ENCODE measurements at places on chromosomes 2 and 18.

- DNase-seq, result no peak
These were observed 93.7 kb upstream of the ID2 start for GRCh38 chr2:8587920-8588830.

DNA sequence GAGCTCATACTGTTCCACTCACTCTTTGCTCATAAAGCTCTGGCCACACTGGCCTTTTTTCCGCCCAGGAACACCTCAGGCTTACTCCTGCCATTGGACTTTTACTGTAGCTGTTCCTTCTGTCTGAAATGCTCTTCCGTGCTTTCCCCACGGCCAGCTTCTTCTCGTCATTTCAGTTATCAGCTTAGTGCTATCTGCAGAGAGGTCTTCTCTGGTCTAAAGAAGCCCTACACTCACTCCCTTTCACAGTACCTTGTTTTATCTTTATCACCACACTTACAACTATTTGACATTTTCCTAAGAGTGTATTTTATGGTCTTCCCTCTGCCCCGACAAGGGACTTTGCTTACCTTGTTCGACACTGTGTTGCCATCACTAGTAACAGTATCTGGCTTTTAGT is 388.1 kb upstream of the SPRED2 start:
- no peak for DNase-seq

DNA sequence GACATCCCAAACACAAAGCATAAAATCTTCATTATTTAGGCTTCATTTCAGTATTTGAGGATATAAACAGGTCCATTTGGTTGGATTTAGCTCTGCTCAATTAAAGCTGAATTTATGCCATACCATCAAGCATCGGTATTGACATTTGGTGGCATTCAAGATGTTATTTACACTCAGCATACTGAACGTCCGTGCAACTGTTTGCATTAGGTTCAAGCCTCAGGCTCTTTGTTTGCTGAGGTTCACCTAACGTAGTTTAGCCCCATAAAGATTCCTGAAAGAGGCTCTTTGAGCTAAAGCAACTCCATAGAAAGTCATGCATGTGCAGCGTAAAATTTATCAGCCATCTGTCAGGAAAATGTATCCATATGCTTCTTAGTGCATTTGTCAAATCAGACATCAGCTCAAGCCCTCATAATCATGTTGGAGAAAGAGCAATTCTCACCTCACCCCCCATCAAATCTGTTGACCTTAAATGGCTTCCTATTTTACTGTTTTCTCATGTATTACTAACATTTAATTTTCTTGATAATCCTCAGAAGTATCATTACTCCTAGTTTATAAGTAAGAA is 366.9 kb downstream of the EPHA4 start:
- no peak for DNase-seq

DNA sequence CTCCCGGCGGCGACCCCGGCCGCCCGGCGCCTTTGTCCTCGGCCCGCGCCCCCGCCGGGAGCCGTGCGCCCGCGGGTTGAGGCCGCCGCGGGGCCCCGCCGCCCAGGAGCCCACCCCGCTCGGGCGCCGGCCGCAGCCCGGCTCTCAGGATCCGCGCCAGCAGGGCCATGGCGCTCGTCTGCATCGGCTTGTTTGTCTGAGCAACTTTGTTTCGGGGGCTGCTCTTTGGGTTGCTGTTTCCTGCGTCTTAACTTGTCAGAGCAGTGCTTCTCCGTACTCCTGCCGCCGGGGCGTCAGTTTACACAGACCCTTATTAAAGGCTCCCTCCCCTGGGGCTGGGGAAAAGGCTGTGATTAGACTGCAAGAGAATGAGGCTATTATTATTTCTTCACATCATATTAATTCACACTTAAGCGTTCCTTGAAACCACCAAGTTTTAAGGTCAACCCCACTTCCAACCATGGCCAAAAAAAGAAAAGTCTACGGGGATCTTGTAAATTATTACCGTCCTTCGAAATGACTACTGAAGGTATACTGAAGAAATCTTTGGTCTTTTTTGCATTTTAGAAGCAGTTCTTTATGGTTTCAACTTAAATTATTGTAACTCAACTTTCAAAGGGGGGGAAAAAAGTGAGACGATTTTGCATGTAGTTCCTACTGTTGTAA is at the start of gene CYP27C1:
TSS of gene CYP27C1 (minus strand) at position 198 of the 666 bp plus-strand sequence. CDS start at position 169, 29 bp downstream.
- no peak for DNase-seq

DNA sequence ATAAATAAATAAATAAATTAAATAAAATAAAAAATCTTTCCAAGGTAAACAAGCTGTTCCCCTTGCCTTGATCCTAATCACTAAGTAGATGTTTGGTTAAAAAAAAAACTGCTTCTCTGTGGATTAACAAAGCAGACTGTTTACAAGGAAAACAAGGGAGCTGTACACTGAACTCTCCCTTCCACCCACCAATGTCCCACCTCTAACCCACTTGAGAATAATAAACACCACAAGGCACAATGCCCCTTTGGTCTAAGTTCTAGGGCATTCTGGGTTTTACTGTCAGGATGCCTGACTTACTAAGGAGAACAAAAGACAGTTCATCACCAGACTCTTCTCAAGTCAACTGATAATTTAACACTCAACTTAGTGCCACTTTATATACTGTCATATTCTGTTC is 83.5 kb downstream of the NCKAP1 start:
- no peak for DNase-seq

GRCh38 chr2:196487417-196487816 is 152.1 kb upstream of the CCDC150 start:
- no peak for DNase-seq

- no peak for DNase-seq
These were observed 24.3 kb downstream of the ADD2 start for GRCh38 chr2:70743677-70744076.

DNA sequence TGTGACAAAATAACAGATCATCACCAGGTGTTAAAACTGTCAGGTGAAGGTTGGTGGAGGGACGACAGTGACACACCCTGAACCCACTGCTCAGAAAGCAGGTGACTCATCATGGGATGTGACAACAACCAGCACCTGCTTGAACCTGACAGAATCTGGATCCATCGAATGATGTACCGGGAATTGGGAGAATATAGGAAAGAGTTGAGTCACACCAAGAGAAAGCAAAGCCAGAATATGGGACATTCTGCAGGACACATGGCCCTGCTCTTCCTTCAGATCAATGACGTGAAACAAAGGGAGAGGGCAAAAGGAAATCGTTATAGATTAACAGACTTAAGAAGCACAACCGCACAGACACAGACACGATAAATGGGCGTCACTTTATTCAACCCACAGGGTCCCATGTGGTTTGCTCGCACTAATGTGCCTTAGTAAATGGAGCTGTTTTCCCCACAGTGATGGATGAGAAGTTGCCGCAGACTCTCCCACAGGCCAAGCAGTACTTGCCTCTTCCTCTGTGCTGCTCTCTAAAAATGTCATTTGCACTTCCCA is 100.1 kb downstream of the CRACDL start:
- DNase-seq, result no peak

- no peak for DNase-seq
These were observed 65.5 kb upstream of the ARHGAP15 start for GRCh38 chr2:143063612-143064200.

- DNase-seq, result no peak
These were observed 186.2 kb downstream of the MBD5 start for GRCh38 chr2:148207111-148207510.

GRCh38 chr2:225411452-225411851 is 11.9 kb downstream of the NYAP2 start:
- no peak for DNase-seq

- DNase-seq, result no peak
These were observed 99.3 kb upstream of the LRATD1 start for GRCh38 chr2:14533131-14533757.

- DNase-seq, result no peak
These were observed 72.6 kb downstream of the ACTR2 start for GRCh38 chr2:65300134-65300760.

GRCh38 chr2:7226501-7226900 is 309.3 kb downstream of the RNF144A start:
- DNase-seq, result no peak

DNA sequence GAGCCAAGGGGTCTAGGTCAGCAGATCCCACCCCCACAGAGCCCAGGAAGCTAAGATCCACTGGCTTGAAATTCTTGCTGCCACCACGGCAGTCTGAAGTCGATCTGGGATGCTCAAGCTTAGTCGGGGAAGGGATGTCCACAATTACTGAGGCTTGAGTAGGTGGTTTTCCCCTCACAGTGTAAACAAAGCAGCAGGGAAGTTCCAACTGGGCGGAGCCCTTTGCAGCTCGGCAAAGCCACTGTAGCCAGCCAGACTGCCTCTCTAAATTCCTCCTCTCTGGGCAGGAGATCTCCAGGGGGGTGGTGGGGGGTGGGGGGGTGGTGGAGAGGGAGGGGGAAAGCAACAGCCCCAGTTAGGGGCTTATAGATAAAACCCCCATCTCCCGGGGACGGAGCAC is 419.5 kb downstream of the NUP35 start:
- no peak for DNase-seq

DNA sequence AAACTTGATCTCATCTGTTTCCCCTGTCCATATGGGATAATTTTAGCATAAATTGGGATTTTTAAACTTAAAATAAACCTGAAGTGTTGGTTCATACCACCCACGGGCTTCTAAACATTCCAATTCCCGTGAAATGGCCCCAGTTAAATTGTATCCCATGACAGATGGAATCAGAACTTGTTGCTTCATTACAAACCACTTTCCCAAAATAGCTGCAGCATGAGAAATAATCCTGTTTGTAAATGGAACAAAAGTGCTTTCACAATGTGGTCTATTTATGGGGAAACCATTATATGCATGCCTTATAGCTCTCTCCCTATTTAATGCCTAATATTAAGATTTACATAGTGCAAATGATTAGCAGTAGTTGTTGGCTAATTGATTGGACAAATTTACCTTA is 15.9 kb downstream of the SCG2 start:
- no peak for DNase-seq

- DNase-seq, result no peak
These were observed 157.0 kb upstream of the CBLN2 start for GRCh38 chr18:72700961-72701710.

- DNase-seq, result no peak
These were observed 22.8 kb downstream of the GALNT1 start for GRCh38 chr18:35604369-35604768.

GRCh38 chr2:10424051-10424450 is 24.1 kb downstream of the ODC1 start:
- DNase-seq, result no peak

DNA sequence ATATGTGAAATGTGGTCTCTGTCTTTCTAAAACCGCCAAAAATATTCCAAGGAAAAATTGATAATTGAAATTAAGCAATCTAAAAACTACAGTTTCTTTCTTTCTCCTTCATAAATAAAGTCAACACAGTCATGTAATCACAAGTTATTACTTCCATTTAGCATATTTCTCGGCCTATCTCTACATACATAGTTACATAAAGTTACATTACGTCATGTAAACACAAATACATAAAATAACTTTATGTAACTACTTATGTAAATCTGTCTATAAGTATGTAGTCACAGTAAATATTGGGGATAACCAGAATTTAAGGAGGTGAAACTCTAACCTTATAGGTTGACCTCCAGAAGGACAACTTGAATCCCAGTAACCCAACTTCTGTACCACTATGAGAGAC is 48.5 kb upstream of the PID1 start:
- DNase-seq, result no peak

GRCh38 chr2:149064365-149064841 is 25.9 kb downstream of the LYPD6B start:
- no peak for DNase-seq

DNA sequence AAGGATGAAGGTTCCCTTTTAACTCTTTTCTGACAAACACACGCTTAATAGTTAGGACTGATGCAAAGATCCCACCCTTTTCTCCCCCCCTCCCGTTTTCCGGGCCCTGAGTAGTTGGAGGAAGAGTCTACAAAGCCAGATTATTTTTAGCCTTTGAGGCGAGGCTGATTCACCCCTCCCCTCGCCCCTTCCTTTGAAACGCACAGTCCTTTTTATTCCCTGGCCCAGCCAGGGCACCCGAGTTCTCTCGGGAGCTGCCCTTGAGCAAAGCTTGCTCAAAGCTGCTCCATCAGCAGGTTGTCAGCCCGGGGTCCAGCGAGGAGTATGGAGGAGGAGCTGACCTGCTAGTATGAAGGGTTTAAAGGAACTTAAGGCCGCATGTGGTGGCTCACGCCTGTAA is 47.1 kb upstream of the SPRED2 start:
- DNase-seq, result no peak

GRCh38 chr18:8631265-8631664 is 22.0 kb downstream of the RAB12 start:
- no peak for DNase-seq

DNA sequence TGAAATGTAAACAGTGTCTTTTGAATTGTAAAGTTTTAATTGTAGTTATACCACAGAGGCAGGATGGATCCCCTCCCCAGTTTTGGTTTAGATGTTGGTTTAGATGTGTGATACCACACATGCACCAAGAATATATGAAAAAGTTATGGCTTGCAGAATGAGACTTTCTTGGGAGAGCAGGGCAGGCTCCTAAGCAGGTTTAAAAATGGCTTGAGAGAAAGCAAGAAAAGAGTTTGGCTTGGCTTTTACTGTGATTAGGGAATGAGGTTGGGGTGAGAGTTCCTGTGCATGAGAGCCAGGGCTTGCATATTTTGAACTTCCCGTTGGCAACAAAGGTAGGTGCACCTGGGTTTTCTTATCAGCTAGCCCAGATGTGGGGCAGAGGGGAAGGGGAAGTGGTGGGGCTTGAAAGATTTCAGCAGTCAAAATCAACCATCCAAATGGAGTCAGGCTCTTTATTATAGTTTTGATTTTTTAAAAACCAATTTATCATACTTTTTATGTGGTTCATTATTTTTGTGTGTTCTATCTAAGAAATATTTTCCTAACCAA is 246.9 kb downstream of the MTX2 start:
- DNase-seq, result no peak

- no peak for DNase-seq
These were observed 683.4 kb upstream of the FSHR start for GRCh38 chr2:49837561-49838293.

- no peak for DNase-seq
These were observed 145.6 kb upstream of the NCK2 start for GRCh38 chr2:105598829-105599698.

DNA sequence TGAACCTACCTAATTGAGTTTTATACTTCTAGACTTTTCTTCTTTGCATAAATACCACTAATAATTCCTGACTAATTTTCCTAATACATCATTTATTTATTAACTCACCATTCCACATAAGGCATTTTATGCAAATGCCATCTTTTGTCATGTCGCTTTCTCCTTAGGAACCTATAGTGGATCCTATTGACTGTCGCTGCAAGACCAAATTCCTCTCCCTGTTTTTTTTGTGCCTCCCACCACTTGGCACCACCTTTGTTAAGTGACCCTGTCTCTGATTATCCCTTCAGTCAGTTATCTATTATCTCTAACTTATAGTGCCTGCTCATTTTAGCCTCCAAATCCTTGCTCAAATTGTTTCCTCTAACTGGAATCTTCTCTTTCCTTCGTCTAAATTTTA is 19.5 kb downstream of the UNC80 start:
- no peak for DNase-seq

All from activated naive CD8-positive, alpha-beta T cell treated with anti-CD3 and anti-CD28 coated beads, Interleukin-2, amount 50 U/mL, for 24 hours (primary cell).